Thyroid gland (tissue), 4 donors: ENCODE measurements at places on chromosomes 2 and 18. TPM values are rescaled to one million over a fixed set of nuclear protein-coding genes. Genes with fewer than 3 reads are reported as not detected.

- no peak for DNase-seq
These were observed 74.2 kb downstream of the RAB31 start for GRCh38 chr18:9782073-9782857.

The UPP2 gene
- 0.11 TPM for total RNA-seq

GRCh38 chr2:100620481-100620880 lies 57.7 kb downstream of the PDCL3 start:
- peak; percentile 78 for DNase-seq

The KCNS3 gene
- total RNA-seq = 6.2 TPM

The DOK1 gene
- 18.1 TPM for total RNA-seq

- no peak for DNase-seq
These were observed 12.4 kb upstream of the KCNE4 start for GRCh38 chr2:223039618-223040017.

- no peak for DNase-seq
These were observed 330.4 kb upstream of the ETAA1 start for GRCh38 chr2:67066782-67067181.

DNA sequence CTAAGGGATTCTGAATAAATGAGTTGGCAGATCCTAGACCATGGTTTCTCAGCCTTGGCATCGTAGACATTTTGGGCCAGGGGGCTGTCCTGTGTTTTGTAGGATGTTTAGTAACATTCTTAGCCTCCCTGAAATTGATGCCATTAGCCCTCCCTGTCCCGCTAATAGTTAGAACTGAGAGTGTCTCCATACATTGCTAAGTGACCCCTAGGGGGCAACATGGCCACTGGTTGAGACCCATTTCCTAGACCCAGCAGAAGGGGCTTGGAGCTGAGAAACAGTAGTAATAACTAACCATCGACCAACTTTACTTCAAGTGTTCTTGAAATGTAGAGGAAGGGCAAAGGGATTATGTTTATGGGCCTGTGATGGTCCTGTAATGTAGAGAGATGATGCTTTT lies 40.8 kb downstream of the KCMF1 start:
- DNase-seq = no peak
